Pancreas (tissue), 10 donors: ENCODE measurements at places on chromosomes 12 and 14. TPM values are rescaled to one million over a fixed set of nuclear protein-coding genes. Genes with fewer than 3 reads are reported as not detected.

The HNF1A gene
- total RNA-seq: 6.6 TPM

The BIN2 gene
- total RNA-seq: 6.0 TPM

The SPTSSA gene
- 12.4 TPM for total RNA-seq

The KRT78 gene
- total RNA-seq: 0.35 TPM

The SLC11A2 gene
- 35.3 TPM for total RNA-seq

The SPX gene
- 27.2 TPM for total RNA-seq

The SVOP gene
- total RNA-seq: 0.35 TPM

The COPS7A gene
- total RNA-seq: 31.0 TPM

The ENTPD5 gene
- total RNA-seq: 7.4 TPM

The SLC25A3 gene
- total RNA-seq: 325 TPM

The YLPM1 gene
- 33.3 TPM for total RNA-seq
